ENCODE measurements at places on chromosomes 12 and 14.

DNA sequence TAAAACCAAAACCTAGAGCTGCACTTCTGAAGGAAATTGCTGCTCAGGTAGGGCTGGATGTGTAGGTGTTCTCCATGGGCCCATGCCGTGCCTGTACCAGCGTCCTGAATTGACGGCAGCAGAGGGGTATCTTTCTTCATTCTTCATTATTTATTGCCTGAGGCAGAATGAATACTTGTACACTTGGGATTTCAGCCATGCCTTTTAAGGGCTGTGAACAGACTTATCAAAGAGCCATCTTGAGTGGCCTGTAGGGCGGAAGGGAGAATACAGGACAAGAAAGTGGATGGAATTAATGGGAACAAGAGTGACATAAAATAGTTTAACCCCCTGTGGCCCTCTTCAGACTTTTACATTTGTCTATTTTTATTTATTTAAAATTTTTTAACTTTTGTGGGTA lies 61.4 kb downstream of the RASSF3 start:
- DNase-seq: no peak

- no peak for DNase-seq
These were observed 22.9 kb upstream of the RBM19 start for GRCh38 chr12:113988976-113989375.

GRCh38 chr14:104826861-104827176 lies 25.9 kb downstream of the ZBTB42 start:
- DNase-seq: no peak

- DNase-seq: no peak
These were observed 3.1 kb downstream of the GARIN2 start for GRCh38 chr14:67192366-67192765.

GRCh38 chr14:104972301-104973134 lies 5.7 kb downstream of the AHNAK2 start:
- DNase-seq: no peak

GRCh38 chr12:105982022-105982421 lies 156.7 kb downstream of the NUAK1 start:
- DNase-seq: no peak

DNA sequence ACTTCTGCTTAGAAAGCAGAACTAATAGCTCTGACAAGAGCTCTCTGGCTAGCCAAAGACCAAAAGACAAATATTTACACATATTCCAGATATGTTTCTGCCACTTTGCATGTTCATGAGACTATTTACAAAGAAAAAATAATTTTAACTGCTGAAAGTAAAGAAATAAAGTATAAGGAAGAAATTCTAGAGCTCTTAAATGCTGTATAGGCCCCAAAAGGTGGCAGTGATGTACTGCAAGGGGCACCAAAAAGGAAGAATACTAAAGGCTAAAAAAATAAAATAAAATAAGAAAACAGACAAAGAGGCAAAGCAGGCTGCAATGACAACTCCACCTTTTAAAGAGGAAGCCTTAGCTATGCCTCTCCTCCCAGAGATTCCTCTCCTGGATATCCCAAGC lies 23.0 kb downstream of the KLRK1 start:
- no peak for DNase-seq

DNA sequence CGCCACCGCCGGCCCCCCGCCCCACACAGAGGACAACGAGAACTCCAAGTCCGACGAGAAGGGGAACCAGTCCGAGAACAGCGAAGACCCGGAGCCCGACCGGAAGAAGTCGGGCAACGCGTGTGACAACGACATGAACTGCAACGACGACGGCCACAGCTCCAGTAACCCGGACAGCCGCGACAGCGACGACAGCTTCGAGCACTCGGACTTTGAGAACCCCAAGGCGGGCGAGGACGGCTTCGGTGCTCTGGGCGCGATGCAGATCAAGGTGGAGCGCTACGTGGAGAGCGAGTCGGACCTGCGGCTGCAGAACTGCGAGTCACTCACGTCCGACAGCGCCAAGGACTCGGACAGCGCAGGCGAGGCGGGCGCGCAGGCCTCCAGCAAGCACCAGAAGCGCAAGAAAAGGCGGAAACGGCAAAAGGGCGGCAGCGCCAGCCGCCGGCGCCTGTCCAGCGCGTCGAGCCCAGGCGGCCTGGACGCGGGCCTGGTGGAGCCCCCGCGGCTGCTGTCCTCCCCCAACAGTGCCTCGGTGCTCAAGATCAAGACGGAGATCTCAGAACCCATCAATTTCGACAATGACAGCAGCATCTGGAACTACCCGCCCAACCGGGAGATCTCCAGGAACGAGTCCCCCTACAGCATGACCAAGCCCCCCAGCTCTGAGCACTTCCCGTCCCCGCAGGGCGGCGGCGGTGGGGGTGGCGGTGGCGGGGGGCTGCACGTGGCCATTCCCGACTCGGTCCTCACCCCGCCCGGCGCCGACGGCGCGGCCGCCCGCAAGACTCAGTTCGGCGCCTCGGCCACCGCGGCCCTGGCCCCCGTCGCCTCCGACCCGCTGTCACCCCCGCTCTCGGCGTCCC lies 150.9 kb downstream of the EGLN3 start:
- DNase-seq: no peak

DNA sequence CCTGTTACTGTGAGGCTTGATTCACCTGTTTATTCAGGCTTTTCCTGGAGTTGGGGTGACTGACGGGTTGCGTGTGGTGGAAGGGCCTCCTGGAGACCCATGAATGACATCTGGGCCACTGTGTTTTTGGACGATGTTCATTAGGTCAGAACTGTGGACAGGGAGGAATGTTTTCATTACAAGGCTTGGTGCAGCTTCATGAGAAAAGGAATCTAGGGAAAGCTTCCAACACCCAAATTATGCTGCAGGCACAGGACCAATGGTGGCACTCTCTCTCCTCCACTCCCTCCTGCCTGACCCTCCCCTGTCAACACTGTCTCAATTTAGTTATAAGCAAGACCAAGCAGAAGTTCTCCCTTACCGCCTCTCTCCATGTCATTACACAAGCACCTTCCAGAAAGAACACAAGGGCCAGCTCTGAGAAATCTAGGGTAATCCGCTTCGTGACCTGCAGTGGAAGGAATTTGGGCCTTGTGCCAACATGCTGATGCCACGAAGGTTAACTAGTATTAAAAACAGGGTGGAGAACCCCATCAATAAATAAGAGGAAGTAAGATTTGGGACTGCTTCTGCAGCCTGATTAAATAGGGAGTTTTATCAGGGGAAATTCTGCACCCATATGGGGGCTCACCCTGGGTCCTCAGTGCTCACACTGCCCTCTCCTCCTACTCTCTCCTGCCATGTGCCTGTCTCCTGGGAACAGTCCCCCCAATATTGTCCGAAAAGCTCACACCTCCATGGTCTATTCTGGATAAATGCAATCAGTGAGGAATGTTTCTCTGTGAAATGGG lies 200.3 kb downstream of the KTN1 start:
- DNase-seq: no peak

DNA sequence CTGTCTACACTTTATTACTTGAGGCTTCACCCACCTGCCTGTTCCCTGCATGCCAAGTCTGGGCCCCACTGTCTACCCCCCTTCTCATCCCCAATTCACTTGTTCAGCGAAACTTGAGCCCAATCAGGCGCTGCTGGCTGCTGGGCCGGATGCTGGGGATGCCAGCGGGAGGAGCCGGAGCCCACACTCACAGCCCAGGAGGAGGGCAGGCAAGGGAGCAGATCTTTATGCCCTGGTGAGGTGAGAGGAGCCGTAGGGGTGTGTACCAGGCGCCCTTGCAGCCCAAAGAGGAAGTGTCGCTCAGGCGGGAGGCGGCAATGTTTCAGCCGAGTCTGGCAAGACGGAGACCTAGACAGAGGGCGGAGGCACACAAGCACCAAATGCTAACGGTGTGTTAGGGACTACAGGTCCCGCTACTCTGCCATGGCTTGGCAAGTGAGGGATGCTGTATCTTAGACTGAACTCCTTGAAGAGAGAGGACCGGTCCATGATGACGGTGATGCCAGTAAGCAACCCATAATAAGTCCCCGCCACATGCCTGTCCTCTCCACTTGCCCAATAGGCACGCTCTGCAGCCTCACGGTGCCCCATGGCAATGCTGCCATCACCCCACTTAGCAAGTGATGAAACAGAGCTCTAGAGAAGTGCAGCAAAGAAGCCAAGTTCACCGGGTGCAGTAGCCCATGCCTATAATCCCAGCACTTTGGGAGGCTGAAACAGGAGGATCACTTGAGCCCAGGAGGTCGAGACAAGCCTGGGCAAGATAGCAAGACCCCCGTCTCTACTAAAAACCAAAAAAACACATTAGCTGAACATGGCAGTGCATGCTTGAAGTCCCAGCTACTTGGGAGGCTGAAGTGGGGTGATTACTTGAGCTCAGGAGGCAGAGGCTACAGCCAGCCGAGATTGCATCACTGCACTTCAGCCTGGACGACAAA lies 41.6 kb downstream of the LRRC74A start:
- DNase-seq: no peak

GRCh38 chr12:51224625-51225024 lies 6.8 kb upstream of the POU6F1 start:
- DNase-seq: no peak

GRCh38 chr14:101961011-101961721 lies 3.2 kb upstream of the DYNC1H1 start:
- peak; percentile 44 for DNase-seq

DNA sequence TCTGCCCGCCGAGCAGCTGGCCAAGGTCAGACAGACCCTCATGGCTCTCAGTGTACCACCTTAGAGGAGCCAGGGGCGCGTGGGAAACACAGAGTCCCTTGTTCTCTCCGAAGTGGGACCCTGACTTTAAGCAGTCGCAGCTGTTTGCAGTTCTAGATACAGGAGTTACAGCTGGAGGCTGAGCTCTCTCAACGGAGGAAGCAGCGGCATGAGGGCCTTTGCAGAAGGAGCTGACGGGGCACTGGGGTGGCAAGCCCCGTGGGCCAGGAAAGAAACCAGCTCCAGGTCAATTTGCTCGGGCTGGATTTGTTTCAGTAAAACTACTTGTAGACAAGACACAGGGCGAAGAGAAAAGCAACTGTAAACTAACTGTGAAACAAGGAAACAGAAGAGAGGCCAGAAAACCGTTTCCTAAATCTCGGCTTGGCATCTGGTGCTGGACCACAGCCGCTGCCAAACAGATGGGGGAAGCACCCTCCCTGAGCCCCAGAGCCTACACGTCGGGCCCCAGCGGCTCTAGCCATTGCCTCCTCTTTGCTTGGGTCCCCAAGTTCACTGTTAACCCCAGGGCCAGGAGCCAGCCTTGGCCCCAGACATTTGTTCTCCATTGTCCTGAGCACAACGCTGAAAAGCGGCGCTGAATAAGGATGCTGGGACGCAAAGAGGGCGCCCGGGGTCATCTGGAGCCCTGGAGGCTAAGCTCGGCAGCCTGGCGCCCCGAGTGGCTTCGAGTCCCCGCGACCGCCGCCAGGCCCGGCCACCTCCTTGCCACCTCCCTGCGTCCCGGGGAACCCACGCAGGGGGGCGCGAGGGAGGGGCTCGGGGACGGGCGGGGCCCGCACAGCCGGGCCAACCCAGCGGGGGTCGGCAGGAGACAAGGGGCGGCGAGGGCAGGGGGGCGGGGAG lies 914 bp upstream of the PACS2 start:
- no peak for DNase-seq

GRCh38 chr12:111937429-111937828 lies 75.5 kb downstream of the TMEM116 start:
- no peak for DNase-seq

GRCh38 chr14:62209287-62209899 lies 447.2 kb downstream of the SNAPC1 start:
- no peak for DNase-seq

- no peak for DNase-seq
These were observed 100.1 kb downstream of the PAH start for GRCh38 chr12:102816816-102817434.
